ENCODE measurements at places on chromosomes 12 and 14. TPM values are rescaled to one million over a fixed set of nuclear protein-coding genes. Genes with fewer than 3 reads are reported as not detected.

The PPFIBP1 gene
- total RNA-seq: 317 TPM

The AQP2 gene
- total RNA-seq: not detected

The COX6A1 gene
- 252 TPM for total RNA-seq

The RAD9B gene
- 0.36 TPM for total RNA-seq

The STXBP6 gene
- total RNA-seq: not detected

The IFNG-AS1 gene
- not detected for total RNA-seq

The EMC9 gene
- 14.9 TPM for total RNA-seq

The DAO gene
- total RNA-seq: not detected

The LMO3 gene
- 0.27 TPM for total RNA-seq

The TOMM20L gene
- total RNA-seq: not detected

The PYGL gene
- 126 TPM for total RNA-seq

The STYK1 gene
- total RNA-seq: 14.4 TPM

The OLR1 gene
- not detected for total RNA-seq

The TCP11L2 gene
- total RNA-seq: 27.2 TPM

The BATF gene
- 1.7 TPM for total RNA-seq

The PLEK2 gene
- 11.1 TPM for total RNA-seq

The HELB gene
- total RNA-seq: 5.8 TPM

The GNB3 gene
- 3.1 TPM for total RNA-seq

The ACSS3 gene
- total RNA-seq: 0.43 TPM

The KRT6C gene
- total RNA-seq: not detected

The VASH1 gene
- 52.8 TPM for total RNA-seq

The CD9 gene
- 544 TPM for total RNA-seq

The GNG2 gene
- total RNA-seq: 1.6 TPM

The POMT2 gene
- total RNA-seq: 14.9 TPM

The MYO1H gene
- not detected for total RNA-seq

The INHBC gene
- not detected for total RNA-seq

The ANO4 gene
- not detected for total RNA-seq

The ZNF891 gene
- total RNA-seq: 2.0 TPM

The LTBR gene
- 81.8 TPM for total RNA-seq

The TAS2R31 gene
- total RNA-seq: 12.6 TPM

The PTPRO gene
- total RNA-seq: not detected

The FAM90A1 gene
- total RNA-seq: not detected

The TUBA1C gene
- 869 TPM for total RNA-seq

The RPS6KA5 gene
- 8.5 TPM for total RNA-seq

The SALL2 gene
- total RNA-seq: 1.9 TPM

The SYCP3 gene
- total RNA-seq: 0.07 TPM

The TMEM253 gene
- not detected for total RNA-seq

The KLRB1 gene
- total RNA-seq: not detected

The SLC5A8 gene
- total RNA-seq: not detected

The FGF23 gene
- total RNA-seq: not detected

The LGR5 gene
- not detected for total RNA-seq
